ENCODE measurements at places on chromosomes 1 and 21.

DNA sequence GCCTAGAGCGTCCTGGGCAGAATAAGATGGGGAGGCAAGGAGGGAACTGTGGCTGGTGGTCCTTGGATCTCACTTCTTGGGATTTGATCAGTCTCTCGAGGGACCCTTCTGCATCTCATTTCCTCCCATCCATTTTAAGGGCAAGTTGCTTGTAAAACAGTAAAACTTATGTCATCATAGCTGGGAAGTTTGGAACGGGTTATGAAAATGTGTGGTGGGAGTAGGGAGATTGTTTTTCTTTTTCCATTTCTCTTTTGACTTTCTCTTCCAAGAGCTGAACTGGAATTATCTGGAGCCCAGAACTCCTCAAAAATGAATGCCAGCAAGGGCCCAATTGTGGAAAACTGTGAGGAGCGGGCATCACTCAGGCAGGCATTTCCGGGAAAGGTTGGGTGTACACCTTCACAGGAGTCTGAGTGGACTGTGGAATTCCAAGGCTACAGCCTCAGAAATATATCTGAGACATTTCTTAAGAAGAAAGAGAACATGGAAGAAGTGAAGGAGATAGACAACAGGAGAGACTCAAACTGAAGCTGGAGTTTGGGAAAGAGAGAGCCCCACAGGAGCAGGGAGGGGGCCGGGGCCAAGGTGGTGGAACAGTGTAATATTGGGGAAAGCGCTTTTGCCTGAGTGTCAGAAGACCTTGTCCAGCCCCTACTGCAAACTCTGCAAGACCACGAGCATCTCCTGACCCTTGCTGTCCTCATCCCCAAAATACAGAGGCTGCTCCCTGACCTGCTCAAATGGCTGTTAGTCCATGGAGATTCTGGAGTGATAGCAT lies 185.1 kb downstream of the FOXD2 start:
- DNase-seq = peak; percentile 25

DNA sequence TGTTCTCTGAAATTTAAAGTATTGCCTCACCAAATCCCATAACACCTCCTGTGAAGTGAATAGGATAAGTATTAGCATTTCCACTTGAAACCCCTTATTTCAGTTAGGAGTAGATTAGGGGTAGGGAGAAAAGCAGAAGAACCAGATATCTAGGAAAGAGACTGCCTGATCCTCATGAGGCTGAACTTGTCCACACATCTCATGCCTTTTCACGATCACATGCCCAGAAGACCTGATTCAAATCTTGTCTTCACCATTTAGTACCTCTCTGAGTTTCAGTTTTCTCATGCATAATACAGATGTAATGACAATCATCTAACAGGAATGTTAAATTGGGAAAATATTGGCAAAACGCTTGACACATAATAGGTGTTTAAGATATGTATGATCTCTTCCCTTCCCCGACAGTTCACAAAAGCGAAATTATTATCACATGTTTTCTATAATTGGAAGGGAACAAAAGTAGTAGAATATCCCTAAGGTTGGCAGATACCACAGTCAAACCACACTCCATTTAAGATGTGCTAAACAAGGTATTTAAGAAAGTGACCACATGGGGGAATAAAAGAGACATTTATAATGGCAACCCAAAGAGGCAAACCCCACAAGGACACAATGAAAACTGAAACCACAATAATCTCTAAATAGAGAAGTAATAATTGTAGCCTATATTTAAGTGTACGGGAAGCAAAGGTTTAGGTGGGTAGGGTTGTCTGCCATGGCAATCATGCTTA lies 25.2 kb downstream of the GFI1 start:
- no peak for DNase-seq

DNA sequence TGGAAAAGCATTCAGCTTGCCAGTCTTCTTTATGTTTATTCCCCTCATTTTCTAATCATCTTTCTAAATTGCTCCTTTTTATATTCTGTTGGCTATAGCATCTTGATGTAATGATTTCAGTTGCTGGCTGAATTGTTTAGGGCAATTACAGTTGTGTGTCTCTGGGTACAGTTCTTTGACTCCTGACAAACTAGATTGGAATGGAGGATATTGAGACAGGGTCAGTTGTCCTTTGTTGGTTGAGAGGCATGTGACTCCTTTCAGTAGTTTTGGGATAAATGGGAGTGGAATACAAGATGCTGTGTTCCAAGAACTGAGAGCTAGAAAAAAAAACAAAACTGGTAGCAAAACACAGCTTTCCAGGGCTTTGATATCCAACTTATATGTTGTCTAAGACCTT lies 1.5 kb downstream of the CENPF start:
- DNase-seq = no peak

GRCh38 chr1:182731852-182732575 lies 47.6 kb upstream of the RGS8 start:
- DNase-seq = no peak

DNA sequence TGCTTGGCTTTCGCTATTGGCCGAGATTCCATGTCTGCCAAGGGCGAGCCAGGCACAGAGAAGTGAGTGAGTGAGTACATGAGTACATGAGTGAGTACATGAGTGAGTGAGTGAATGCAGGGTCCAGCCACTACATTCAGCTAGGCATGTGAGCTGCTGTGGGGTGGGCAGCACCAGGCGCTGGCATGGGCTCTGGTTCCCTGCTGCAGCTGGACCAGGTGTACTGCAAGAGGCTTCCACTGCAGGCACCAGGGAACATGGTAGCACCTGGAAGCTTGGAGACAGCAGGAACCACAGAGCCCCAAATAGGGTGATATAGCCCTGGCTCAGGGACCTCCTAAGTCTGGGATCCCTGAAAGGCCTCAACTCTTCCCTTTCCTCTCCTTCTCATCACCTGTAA lies 330.2 kb downstream of the USP25 start:
- DNase-seq = no peak

- no peak for DNase-seq
Observed at GRCh38 chr1:159098596-159098995, 22.0 kb upstream of the AIM2 start.

GRCh38 chr1:78787544-78787943 lies 137.9 kb downstream of the IFI44 start:
- no peak for DNase-seq

GRCh38 chr1:115678141-115678540 lies 36.4 kb downstream of the VANGL1 start:
- no peak for DNase-seq

DNA sequence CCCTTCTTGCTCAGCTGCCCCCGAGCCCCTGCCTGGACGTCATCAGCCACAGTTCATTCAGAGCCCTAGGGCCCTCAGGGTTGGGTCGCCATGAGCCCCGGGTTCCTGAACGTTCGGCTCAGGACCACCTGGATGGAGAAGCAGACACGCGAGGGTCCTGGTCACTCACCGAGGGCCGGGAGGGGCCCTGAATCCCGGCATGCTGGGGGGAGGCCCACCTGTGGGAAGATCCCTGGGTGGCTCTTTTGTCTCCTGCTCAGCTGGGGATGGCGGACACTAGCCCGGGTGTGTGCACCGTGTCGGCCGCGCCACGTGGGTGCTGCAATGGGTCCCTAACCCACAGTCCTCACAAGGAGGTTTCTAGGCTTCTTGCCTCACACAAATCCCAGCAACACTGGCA lies 78.1 kb upstream of the TTC34 start:
- DNase-seq = no peak

GRCh38 chr21:32413015-32413504 lies 554 bp downstream of the EVA1C start:
- peak; percentile 63 for DNase-seq

DNA sequence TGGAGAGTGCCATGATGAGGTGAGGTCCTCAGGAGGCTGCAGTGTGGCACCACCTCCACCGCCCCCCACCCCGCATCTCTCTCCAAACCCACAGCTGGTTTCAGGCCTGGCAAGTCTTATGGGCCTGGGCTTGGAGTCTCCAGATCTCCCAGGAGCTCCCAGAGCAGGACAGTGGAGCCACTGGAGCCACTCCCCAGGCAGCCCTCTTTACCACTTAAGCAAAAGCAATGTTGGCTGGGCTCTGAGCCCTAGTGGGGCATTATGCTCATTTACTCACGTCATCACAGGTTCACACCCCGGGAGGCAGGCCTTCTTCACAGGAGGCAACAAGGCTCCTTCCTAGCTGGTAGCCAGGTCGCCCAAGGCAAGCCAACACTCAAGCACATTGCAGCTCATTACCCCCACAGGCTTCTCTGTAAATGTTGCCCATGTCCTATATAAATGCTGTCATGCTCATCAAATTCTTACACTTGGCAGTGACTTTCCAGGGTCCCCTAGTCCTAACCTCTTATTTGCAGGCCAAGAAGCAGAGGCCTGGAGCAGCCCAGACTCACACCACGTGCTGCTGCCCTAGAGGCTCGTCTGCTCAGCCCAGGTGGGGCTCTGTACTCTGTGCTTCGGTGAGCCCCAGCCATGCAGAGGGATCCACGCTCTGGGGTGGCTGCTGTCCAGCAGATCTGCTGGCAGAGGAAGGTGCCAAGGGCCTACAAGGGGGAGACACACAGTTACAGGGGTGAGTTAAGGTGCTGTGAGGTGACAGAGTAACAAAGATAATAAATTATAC lies 459.3 kb downstream of the MATN1 start:
- DNase-seq = no peak

DNA sequence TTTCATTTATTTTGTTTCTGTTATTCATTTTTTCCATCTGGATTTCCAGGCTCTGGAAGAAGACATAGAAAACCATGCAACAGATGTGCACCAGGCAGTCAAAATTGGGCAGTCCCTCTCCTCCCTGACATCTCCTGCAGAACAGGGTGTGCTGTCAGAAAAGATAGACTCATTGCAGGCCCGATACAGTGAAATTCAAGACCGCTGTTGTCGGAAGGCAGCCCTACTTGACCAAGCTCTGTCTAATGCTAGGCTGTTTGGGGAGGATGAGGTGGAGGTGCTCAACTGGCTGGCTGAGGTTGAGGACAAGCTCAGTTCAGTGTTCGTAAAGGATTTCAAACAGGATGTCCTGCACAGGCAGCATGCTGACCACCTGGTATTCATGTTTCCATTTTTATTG lies 63.5 kb upstream of the BMP8A start:
- no peak for DNase-seq

DNA sequence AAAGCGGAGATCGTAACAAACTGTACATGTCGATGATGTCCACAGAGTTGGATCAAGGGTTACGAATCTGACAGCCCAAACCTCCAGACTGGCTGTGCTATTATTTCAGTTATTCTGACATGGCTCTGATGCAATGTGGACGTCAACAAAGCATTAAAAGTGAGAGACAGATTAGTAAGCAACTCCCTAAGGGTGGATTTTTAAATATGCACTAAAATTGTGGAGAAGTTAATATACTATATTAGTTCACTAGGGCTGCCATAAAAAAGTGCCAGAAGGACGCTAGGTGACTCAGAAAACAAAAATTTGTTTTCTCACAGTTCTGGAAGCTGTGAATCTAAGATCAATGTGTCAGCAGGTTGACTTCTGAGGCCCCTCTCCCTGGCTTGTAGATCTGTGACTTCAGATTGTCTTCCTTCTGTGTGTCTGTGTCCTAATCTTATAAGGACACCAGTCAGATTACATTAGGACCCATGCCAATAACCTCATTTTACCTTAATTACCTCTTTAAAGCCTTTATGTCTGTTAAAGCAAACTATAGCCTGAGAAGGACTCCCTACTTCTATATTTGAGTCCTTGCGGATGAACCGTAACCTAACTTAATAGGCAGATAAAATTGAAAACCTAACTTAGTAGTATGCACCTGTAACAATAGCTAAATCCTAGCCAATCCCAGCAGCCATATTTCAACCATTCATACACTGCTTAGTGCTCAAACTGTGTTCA lies 66.0 kb upstream of the BACH1 start:
- DNase-seq = no peak

DNA sequence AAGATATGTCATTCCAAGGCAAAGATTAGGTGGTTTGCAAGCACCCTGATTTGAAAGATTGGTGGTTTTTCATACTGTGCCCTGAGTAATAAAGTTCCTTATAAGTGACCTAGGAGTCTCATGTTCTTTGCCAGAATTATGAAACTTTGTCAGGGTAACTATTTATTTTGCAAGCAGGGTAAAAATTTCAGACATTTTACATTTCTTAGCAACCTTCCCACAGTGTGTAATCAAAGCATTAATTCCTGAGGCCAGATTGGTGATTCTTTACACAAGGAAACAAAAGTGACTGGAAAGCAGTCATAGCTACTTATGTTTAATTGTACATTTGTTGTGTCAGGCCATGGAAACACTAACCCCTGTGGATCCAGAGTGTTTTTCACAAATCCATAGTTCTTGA lies 998.0 kb upstream of the B3GALT2 start:
- DNase-seq = no peak

DNA sequence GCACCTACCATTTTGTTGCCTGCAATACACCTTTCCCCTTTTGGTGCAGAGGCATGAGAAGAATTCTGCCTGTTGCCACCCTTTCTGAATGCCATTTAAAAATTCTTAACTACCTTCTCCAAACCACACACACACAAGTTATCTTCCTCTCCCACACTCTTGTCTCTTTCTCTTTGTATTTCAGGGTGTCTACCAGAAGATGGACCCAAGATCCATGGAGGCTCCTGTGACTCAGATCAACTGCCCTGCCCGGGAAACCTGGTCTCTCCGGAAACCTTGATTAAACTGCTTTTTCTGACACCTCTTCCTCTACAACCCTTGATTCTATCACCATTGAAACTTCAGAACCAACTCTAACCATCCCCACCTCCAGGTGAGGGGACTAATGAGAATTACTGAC lies 2.4 kb upstream of the TARS2 start:
- no peak for DNase-seq

DNA sequence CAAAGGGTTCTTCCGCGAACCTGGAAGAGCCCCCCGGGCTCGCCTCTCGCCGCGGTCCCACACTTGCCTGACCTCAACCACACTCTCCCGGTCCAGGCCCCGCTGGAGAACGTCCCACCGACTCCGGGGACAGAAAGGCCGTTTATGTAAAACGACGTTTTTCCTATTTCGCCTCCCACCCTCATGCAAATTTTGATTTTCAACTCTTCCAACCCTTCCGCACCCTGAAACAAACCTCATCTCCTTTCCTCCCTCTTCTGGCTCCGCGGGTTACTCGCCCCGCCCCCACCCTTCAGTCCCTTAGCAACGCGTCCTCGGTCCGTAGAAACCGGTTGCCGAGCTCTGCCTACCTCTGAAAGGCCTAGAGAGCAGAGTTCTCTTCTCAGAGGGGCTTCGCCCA lies at the start of gene C1orf141:
Gene C1orf141, minus strand, starts transcription at position 276 of the 400 bp plus-strand sequence. CDS start 7,730 bp downstream, outside the sequence.
- peak; percentile 77 for DNase-seq

DNA sequence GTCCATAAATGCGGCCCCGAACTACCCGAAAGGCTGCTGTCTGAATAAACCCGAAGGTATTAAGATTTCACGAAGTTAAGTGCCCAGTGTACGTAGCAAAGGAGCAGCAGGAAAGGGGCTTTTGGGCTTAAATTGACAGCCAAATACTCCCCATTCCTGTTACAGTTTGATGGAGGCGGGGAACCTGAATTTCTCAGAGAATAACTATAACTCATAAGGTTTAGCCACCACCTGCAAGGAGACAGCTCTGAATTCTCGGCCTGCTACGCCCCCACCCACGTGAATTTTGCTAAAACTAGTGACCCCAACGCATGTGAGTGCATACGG lies 5.2 kb downstream of the GFI1 start:
- no peak for DNase-seq

Data from stomach (tissue), 19 donors.